HepG2 (cell line): ENCODE measurements at places on chromosomes 4 and X.

DNA sequence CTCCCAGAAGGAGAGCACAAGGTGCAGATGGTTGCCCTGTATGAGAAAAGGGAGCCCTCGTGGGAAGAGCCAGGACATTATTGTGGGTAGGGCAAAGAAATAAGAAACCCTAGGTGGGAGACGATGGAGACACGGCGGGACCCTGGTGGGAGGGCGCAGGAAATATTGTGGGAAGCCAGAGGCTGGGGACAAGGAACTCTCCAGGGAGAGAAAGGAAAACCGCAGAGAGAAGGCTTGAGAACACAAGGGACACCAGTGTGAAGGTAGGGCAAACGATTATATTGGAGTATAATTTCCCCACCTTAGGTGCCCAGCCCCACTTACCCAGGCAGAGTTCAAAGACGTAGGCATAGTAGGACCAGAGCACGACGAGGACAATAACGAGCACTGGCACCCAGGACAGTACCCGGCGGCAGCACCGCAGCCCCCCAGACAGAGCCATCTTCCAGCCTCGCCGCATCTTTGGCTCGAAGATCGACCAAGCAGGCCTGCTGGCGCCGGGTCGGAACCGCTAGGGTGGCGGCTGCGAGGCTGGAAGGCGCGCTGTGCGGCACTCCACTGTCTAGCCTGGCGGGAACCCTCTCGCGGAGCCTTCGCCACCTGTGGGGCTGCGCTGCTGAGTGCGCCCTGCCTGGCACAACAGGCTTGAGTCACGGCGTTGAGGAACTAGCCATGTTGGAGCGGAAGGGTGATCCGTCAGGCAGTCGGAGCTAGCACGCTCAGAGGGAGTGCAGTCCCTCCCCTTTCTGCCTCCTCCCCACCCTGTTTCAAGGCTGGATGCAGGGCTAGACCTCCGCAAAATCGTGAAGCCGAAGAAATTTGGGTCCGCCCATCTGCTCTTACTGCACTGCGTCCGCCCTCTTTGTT lies at the start of gene ZDHHC15:
TSS of gene ZDHHC15 (minus strand) at position 473 of the 867 bp plus-strand sequence. CDS start at position 460, 13 bp downstream.
- no peak within 1 kb of the TSS for H3K4me3 ChIP-seq
- no peaks in the 10 kb centered on the region for H3K4me1 ChIP-seq
- no peak within 1 kb of the TSS for H3K27ac ChIP-seq

- no peaks in the 10 kb centered on the region for H3K4me1 ChIP-seq
- H3K27me3 ChIP-seq, result no peaks in the 10 kb centered on the region
- no peaks in the 10 kb centered on the region for H3K36me3 ChIP-seq
- H3K4me3 ChIP-seq, result no peak overlapping the region
- no peak overlapping the region for H3K27ac ChIP-seq
Measured at GRCh38 chr4:70589785-70590184, 2.3 kb upstream of the AMBN start.

DNA sequence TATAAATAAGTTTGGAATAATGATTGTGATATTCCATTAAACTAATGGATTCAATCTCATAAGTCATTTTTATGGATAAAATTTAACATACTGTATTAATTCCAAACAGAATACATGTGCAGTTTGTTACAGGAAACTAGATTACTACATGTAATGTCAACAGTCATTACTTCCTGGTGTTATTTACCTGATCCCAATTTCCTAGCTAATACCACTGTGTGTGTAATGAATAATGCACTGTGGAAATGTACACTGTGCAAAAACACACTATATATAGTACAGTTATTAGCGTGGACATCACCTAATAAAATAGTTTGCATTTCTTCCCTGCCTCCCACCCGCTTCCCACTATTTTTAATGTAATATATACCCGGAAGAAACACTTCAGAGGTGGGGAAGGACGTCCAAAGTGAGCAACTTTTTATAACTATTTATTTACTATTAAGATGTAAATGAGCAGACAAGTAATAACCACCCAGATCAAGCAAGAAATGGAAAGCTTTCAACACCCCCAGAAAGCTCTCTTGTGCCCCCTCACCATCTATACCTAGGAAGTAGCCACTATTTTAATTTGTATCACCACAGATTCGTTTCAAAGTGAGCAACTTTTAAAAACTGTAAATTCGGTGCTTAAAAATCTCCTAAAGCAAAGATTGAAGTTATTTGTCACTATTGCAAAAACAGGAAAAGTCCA lies 219.1 kb downstream of the THOC2 start:
- H3K4me1 ChIP-seq, result no peaks in the 10 kb centered on the region
- no peak overlapping the region for H3K27ac ChIP-seq
- no peaks in the 10 kb centered on the region for H3K36me3 ChIP-seq
- H3K27me3 ChIP-seq, result no peaks in the 10 kb centered on the region
- DNase-seq, result no peak

DNA sequence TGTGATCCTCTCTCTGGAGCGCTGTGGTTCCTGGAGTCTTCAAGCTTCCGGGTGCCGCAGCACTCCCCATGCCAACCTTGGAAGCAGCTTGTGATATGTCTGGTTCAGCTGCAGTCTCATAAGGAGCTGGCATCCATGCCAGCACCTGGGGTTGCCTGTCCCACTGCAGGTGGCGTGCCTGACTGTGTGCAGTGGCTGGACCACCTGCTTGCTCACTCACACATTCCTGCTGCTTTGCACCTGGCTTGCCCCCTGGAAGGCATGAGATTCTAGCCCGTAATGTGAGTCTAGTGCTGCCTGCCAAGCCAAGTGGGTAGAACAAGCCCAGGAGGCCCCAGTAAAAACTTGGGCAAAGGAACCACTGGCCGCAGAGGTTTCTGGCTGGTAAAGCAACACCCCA lies 687.2 kb upstream of the AADAT start:
- H3K36me3 ChIP-seq, result no peaks in the 10 kb centered on the region
- H3K27ac ChIP-seq, result no peak overlapping the region
- no peak overlapping the region for H3K4me3 ChIP-seq
- H3K4me1 ChIP-seq, result no peaks in the 10 kb centered on the region
- no peaks in the 10 kb centered on the region for H3K27me3 ChIP-seq
- no peak for DNase-seq

DNA sequence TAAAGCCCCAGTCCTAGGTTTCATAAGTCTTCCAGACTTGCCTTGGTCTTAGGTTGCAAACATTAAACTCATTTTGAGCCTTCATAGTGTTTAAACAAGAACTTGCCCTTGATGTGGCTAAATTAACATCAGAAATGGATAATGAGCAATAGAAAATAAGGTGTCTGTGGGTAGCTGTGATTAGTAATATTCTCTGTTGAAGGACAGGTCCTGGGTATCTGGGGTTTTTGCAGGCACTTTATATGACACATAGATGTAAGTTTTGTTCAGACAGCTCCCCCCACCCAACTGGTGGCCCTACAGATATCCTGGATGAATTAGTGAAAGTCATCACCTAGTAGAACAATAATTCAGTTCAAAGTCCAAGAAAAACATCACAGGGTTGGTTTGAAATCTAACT lies 272.5 kb downstream of the PTTG2 start:
- no peaks in the 10 kb centered on the region; the same call in 2 of the 3 replicates for H3K27me3 ChIP-seq
- H3K27ac ChIP-seq, result no peak overlapping the region
- no peak overlapping the region for H3K4me3 ChIP-seq
- H3K4me1 ChIP-seq, result peaks cover 66% of the 10 kb centered on the region
- no peak for DNase-seq

GRCh38 chr4:144176476-144176875 lies 36.0 kb upstream of the GYPA start:
- H3K4me1 ChIP-seq, result no peaks in the 10 kb centered on the region
- no peak overlapping the region for H3K4me3 ChIP-seq
- no peak for DNase-seq
- H3K36me3 ChIP-seq, result no peaks in the 10 kb centered on the region
- no peaks in the 10 kb centered on the region for H3K27me3 ChIP-seq
- H3K27ac ChIP-seq, result no peak overlapping the region

DNA sequence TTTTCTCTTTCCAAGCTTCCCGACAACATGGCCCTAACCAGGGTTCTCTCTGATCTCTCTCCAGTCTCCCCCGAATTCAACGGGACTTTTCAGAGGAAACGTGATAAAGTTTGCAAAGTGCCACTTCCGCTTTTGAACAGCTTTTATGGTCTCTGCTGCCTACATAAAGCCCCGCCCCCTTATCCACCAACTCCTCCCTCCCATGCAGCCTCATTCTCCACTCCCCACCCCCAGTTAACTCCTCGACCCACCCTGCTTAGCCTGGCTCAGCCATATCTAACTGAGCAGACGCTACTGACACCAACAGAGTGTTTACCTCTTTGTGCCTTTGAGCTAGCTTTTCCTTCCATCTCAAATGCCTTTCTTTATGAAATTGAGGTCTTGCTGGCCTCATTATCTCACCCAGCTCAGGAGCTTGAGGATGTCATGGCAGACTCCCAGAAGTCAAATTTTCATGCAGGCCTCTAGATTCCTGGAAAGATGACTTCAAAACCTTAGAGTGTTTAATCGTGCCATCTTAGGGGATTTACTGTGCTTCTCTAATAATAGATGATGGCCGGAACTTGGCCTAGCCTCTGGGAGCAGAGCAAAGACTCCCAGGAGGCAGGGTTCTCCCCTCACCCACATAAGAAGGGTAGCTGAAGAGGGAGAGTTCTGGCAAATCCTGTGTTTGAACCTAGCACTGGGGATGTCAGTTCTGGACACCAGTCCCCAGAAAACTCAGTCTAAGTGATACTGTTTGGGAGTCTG lies 606.0 kb downstream of the BCOR start:
- no peaks in the 10 kb centered on the region for H3K27me3 ChIP-seq
- no peak overlapping the region for H3K4me3 ChIP-seq
- no peak overlapping the region for H3K27ac ChIP-seq
- H3K36me3 ChIP-seq, result no peaks in the 10 kb centered on the region

GRCh38 chrX:87489071-87489470 lies 28.5 kb upstream of the KLHL4 start:
- H3K27me3 ChIP-seq, result no peaks in the 10 kb centered on the region
- DNase-seq, result no peak
- H3K27ac ChIP-seq, result no peak overlapping the region
- H3K4me3 ChIP-seq, result no peak overlapping the region
- no peaks in the 10 kb centered on the region for H3K36me3 ChIP-seq

- H3K27me3 ChIP-seq, result no peaks in the 10 kb centered on the region
- H3K27ac ChIP-seq, result no peak overlapping the region
- no peaks in the 10 kb centered on the region for H3K4me1 ChIP-seq
Measured at GRCh38 chr4:86497131-86497530, 97.0 kb upstream of the PTPN13 start.

GRCh38 chr4:57910151-57910550 lies 800.0 kb upstream of the IGFBP7 start:
- H3K27me3 ChIP-seq, result no peaks in the 10 kb centered on the region
- no peak overlapping the region for H3K4me3 ChIP-seq
- no peaks in the 10 kb centered on the region for H3K4me1 ChIP-seq
- no peak overlapping the region for H3K27ac ChIP-seq
- no peak for DNase-seq
- no peaks in the 10 kb centered on the region for H3K36me3 ChIP-seq

DNA sequence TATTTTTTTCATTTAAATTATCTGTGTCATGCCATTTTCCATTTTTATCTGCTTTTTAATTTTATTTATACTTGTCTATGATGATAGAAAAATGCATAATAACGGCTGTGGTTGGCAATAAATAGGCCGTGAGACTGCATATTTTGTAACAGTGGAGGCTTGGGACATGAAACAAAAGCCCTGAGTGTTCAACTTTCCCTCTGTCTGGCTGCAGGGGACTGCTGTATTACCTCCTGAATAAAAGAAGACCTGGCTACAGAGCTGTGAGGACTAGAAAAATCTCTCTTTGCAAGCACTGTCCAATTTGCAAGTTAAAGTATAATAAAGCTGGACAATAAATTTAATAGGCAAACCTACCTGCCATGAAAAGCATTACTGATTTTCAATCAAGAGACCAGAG lies 82.1 kb downstream of the MAGEB10 start:
- H3K36me3 ChIP-seq, result no peaks in the 10 kb centered on the region
- DNase-seq, result no peak
- no peaks in the 10 kb centered on the region for H3K4me1 ChIP-seq
- H3K27ac ChIP-seq, result no peak overlapping the region

GRCh38 chrX:57952320-57952678 lies 42.0 kb upstream of the ZXDA start:
- H3K4me1 ChIP-seq, result no peaks in the 10 kb centered on the region
- no peaks in the 10 kb centered on the region for H3K27me3 ChIP-seq
- H3K4me3 ChIP-seq, result no peak overlapping the region

GRCh38 chrX:48648336-48648751 lies 35.3 kb upstream of the WAS start:
- 0 out of 3 replicates have a peak, but pooled peaks cover 3% of the 10 kb centered on the region for H3K27me3 ChIP-seq
- no peak overlapping the region for H3K27ac ChIP-seq
- DNase-seq, result peak; percentile 28
- H3K4me1 ChIP-seq, result no peaks in the 10 kb centered on the region
- no peaks in the 10 kb centered on the region for H3K36me3 ChIP-seq

DNA sequence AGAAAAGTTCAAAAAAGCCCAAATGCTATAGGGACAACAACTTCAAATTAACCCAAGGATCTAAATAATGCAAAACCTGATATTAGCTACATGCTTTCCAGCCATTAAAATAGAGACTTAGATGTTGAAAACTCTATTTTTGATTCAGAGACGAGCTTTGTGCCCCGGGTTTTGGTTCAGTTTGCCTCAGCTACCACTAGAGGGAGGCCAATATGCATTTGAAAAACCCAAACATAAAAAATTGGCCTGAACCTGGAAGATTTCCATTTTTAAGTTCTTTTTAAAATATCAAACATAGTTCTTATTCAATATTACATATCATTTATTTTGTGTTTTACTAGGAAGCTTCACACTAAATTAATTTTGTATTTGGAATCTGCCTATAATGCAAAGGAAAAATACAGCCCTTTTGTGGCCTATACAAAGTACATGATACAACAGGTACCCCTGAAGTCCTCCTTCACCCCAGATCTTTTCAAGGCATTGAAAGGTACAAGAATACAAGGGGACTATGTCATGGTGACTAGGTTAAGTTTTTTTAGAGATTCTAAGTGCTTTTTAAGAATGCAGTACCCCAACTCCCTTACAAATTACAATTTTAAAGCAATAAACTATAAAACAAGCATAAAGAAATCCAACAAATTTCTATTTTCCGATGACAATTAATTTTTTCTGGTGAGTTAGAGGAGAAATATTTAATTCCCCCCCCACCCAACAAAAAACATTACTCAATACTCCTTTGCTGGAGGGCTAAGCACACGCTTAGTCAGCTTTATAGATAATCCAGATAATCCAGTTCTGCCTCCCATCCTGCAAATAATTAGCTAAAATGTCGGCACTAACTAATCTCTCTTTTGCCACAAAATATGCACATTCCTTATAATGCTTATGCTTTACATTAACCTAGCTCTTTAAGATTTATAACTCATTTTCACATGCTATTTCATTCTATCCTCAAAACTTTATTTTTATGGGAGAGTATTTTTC lies 97.7 kb upstream of the PTPN13 start:
- no peaks in the 10 kb centered on the region for H3K36me3 ChIP-seq
- no peak overlapping the region for H3K4me3 ChIP-seq
- DNase-seq, result no peak
- H3K27me3 ChIP-seq, result no peaks in the 10 kb centered on the region
- H3K4me1 ChIP-seq, result no peaks in the 10 kb centered on the region
- no peak overlapping the region for H3K27ac ChIP-seq
